T follicular helper cell (primary cell): ENCODE measurements at places on chromosomes 6 and 20.

- DNase-seq = no peak
These were observed 38.7 kb upstream of the POU5F1 start for GRCh38 chr6:31209137-31209536.

DNA sequence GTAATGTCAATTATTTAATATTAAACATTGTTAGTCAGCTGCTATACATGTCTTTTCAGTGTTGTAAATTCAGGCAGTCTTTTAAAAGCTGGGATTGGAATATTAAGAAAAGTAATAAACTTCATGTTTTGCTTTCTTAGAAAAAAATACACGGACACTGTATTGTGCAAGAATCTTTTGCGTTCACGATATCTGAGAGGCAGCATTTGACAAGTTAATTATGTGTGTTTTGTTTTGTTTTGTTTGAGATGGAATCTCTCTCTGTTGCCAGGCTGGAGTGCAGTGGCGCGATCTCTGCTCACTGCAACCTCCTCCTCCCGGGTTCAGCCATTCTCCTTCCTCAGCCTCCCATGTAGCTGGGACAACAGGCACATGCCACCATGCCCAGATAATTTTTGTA lies 1661.3 kb downstream of the HACE1 start:
- DNase-seq = no peak

DNA sequence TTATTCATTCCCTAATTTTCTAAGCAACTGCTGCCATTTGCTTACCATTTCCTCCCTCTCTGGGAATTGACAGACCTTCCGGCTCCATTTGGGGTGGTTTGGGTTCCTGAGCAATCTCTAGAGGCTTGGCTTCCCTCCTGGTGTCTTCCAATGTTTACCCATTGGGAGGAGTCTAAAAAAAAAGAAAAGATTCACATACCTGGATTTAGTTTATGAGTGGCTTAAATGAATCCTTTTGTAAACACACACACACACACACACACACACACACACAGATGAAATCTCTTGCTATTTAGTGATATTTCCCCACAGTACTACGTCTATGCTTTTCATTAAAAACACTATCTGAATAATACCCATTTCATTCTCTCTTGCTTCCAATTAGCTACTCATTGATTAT lies 48.3 kb upstream of the TRAF3IP2 start:
- no peak for DNase-seq

GRCh38 chr6:44457596-44457995 lies 70.1 kb downstream of the CDC5L start:
- no peak for DNase-seq

GRCh38 chr6:1585669-1586049 lies 24.1 kb upstream of the FOXC1 start:
- no peak for DNase-seq

GRCh38 chr6:121881974-121882667 lies 446.7 kb downstream of the GJA1 start:
- DNase-seq = no peak

- no peak for DNase-seq
These were observed 12.0 kb upstream of the ABRACL start for GRCh38 chr6:139016337-139017213.

DNA sequence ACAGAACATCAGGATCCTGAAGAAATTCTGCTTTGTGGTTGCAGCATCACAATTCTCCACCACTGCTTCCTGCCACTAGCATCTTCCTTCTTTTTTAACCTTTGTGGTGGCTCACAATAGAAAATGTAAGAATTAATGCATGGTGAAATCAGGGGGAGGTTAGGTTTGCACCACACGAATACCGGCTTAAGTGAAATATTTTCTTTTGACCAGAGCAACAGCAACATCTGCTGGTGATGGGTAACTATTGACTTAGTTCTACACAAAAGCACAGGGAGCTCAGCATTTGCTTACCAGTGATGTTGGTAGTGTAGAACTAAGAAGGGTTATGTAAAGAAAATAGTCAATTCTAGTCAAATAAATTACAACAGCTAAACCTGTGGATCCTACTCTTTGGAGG lies 280.5 kb downstream of the SYNE1 start:
- DNase-seq = no peak

- DNase-seq = no peak
These were observed 81.4 kb downstream of the MCHR2 start for GRCh38 chr6:99912657-99913056.

- no peak for DNase-seq
These were observed 6.9 kb downstream of the RSPO4 start for GRCh38 chr20:995170-995569.

DNA sequence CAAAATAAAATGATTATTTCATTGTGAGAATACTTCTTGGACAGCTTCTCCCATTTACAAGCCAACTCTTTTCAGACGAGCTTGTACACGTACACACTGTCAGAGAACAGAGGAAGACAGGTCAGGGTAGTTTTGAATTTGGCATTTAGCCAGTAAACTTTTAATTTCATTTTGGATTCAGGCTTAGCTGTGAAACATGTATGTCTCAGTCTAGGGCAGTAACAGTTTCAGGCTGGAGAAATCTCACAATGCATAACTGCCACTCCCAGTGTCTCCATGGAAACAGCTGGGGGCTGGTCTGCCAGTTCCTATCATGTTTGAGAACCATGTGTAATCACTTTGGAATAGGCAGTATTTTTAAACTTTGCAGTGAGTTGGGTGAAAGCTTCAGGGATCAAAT lies 22.0 kb upstream of the QKI start:
- DNase-seq = no peak

GRCh38 chr20:64063389-64064144 lies 569 bp downstream of the TCEA2 start:
- DNase-seq = no peak

DNA sequence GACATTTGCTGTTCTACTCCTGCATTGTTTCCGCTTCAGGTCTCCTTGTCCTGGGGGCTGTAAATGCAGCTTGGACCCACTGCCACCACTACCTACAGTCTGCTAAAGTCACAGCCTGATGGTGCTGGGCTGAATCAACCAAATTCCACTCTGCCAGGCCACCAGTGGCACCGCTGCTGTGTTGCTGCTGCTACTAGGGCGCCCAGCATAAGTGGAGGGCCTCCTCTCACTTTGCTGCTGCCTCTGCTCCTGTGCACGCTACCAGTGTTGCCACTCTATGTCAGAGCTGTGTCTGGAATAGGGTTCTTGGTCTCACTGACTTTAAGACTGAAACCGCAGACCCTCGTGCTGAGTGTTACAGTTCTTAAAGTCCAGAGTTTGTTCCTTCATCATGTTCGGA lies 1.4 kb upstream of the SSR1 start:
- DNase-seq = no peak

DNA sequence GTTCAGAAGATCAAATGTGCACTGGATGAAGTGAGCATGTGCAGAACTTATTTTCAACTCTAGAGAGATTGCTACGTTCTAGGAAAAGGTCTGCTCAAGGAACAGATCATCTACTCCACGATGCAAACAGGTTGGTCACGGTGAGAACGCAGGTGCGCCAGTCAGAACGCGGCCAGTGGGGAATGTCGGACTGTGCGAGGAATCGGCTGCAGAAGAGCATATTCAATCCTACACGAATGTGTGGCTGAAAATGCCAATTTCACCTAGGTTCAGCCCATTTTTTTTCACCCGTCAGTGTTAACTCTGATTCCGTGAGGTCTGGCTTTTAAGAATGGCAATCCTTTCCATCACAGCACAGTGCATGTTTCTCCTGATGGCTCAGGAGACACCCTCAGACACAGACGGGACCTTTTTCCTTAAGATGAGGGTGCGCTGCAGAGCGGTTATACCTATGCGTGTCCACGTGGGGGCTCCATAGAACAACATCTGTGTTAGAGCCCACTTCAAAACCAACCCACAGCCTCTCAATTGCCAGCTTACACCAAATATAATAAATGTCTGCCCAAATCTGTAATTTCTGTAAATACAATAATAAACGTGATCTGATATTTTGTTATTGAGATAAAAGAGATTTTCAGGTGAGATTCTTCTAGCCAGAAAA lies 250.4 kb downstream of the FOXA2 start:
- DNase-seq = no peak

GRCh38 chr6:130810307-130811030 lies 16.7 kb upstream of the SMLR1 start:
- no peak for DNase-seq

- no peak for DNase-seq
These were observed 107.1 kb downstream of the UBE3D start for GRCh38 chr6:82958551-82958950.

DNA sequence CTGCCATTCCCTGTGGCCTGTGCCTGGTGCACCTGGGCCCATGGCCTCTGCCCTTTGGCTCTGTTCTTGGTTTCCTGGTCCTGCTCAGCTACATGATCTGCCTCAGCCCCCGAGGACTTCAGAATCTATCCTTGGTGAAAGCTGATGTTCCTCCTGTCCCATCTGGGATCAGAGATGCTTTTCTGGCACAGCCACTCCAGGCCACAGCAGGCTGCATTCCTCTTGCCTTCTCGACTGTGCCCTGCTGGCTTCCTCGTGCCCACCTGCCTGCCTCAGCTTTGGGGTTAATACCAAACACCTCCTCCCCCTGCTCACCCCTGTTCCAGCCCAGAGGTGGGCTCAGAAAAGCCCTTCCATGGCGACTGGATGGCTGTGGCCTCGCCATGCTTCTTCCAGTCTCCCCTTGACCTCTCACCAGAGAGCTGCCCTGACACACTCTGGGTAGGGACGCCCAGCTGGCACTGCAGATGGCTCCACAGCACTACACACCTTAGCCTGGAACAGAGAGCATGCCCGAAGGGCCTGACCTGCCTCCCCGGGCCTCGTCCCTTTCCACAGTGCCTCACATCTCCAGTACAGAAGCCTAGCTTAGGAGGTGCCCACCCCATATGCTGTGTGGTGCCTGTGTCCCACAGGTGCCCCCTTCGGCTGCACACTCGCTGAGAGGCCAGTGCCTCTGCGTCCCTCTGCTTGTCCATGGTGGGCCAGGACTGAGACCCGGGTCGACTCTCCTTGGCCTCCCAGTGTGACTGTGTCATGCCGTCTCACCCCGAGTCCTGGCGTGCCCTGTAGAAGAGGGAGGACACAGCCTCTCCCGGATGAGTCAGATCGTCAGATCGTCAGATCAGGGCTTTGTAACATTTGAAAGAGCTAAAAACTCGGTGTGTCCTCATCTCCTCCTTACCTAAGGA lies 148.8 kb downstream of the DTNBP1 start:
- DNase-seq = no peak

DNA sequence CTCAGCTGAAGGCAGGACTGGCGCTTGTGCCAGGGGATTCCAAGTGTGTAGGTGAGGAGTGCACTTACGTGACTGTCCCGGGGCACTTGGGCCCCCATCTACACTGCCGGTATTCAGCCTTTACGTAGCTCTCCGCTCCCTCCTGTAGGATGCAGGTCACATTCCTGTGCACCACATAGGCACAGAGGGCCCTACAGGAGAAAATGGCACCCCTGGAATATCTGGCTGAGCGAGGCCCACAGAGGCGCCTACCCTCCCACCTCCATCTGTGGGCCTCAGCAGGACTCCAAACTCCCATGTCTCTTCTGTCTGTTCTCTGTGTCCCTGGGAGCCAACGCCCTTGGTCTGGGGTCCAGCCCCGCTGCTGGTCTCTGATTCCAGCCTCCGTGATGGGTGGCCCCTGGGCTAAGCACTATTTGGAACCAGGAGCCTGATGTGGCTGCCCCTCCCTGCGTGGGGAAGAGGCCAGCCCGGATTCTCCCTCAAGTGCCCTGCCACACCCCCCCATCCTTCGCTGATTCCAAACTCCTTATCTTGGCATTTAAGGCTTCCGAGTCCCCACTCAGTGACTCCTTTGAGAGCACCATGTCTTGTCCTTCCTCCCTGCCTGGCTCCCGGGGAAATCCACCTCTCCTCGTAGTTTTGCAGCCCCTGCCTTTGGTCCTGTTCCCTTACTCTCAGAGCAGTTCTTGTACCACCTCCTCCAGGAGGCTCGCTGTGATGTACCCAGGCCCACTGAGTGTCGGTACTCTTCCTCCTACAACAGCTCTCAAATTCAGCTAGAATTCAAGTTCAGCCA lies 1.5 kb downstream of the EMILIN3 start:
- DNase-seq = no peak

DNA sequence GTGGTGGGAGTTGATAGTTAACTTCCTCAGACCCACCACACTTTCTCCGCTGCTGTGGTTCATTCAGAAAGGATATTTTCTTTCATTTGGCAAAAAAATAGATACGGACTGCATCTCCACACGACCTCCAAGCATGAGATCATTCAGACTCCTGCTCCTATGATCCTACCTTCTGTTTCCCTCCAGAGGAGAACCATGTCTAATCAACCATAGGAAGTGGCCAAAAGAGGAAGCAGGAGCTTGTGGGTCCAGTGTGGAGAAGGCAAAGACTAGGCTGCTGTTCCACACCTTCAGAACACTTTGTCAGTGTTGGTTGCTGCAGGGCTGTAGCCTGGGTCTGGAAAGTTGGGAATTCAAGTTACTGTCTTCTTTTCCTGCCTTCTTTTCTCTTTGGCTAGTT lies 10.6 kb upstream of the KIF13A start:
- no peak for DNase-seq

DNA sequence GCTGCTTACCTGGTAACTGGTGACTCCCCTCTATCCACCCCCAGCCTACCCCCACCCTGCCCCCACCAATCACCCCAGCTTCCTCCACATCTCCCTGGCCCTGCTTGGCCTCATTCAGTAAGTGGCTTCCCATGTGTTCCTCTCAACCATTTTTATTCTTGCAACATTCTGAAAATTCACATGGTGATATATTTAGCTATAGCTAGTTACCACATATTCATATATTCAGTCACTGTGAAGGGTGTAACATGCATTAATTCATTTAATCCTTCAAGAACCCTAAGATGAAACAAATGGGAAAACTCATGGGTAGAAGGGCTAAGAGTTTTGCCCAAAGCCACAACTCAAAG lies 95.4 kb upstream of the CEP85L start:
- DNase-seq = no peak

DNA sequence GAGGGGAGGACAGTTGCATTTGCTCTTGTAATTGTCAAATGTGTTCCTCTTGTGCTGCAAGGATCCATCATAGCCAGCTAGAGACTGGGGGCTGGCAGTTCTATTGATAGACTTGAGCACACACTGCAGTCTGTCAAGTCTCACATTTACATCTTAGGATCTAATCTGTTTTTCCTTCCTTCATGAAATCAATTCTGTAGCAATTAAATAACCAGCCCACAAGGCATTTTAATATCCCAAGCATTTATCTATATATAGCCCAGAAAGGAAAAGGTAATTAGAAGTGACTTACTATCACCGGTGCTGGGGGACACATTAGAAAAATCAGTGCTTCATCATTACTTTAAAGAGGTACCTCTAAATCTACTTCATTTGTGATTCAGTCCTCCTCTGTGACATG lies 143.0 kb upstream of the STXBP5 start:
- no peak for DNase-seq

GRCh38 chr6:4270776-4271175 lies 135.4 kb upstream of the ECI2 start:
- DNase-seq = no peak
